ENCODE measurements at places on chromosomes 1 and 21.

GRCh38 chr1:207034998-207035397, 2.4 kb upstream of the C1orf116 start:
- DNase-seq: no peak

GRCh38 chr1:198272492-198272891, 115.7 kb downstream of the NEK7 start:
- DNase-seq: no peak

DNA sequence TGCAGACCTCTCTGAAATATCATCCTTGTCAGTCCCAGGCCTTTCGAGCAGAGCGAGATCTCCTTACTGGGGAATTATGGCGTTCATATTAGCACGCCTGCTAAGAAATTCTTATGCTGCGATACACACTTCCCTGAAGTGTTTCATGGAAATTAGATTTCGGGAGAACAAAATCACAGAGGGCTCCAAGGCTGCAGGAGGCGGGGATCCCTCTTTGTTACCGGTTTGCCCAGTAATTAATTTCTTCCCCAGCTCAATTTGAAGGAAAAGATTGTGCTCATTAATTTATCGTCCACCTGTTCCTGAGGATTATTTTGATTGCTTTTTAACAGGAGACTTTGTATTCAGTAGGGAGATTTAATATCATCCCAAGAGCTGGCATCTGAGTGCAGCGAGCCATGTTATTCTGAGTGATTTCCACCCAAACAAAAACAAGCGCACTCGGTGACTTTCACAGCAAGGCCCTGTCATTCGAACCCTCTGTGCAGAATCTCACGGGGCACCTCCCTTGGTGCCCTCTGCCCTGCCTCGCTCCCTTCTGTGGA, 202.3 kb upstream of the GALNT2 start:
- no peak for DNase-seq

DNA sequence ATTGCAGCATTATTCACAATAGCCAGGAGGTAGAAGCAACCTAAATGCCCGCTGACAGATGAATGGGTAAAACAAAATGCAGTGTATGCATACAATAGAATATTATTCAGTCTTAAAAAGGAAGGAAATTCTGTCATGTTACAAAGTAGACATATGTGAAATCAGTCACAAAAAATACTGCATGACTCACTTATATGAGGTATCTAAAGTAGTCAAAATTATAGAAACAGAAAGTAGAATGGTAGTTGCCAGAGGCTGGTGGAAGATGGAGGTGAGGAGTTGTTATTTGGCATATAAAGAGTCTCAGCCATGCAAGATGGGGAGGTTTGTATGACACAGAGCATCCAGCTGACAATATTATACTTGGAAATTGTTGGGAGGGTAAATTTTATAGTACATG, 43.0 kb upstream of the EGLN1 start:
- no peak for DNase-seq

- no peak for DNase-seq
These were observed 40.3 kb downstream of the IER5 start for GRCh38 chr1:181128592-181129497.

- DNase-seq: no peak
These were observed 76.4 kb upstream of the MARK1 start for GRCh38 chr1:220451532-220451931.

GRCh38 chr1:160238408-160238807, 23.9 kb downstream of the DCAF8 start:
- DNase-seq: no peak

GRCh38 chr1:83508485-83509151, 490.3 kb downstream of the TTLL7 start:
- DNase-seq: peak; percentile 16

- DNase-seq: no peak
These were observed 59.8 kb downstream of the COLGALT2 start for GRCh38 chr1:183977717-183978116.

GRCh38 chr1:150970808-150971582, 3.6 kb downstream of the CERS2 start:
- no peak for DNase-seq

GRCh38 chr21:16504766-16505165, 775.0 kb downstream of the USP25 start:
- no peak for DNase-seq

DNA sequence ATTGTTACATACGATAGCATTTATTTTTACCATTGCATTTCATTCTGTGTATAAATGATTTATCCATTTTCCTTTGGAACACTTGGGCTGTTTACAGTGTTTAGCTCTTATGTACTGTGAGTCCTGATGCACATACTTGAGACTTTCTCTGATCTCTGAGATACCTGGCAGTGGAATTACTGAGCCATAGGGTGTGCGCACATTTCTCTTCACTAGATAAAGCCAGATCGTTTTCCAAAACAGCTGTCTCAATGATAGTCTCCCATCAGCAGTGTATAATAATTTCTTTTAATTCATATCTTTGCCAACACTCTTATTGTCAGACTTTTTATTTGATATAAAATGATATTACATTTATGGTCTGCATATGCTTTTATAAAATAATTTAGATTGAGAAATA, 66.2 kb downstream of the VPS13D start:
- DNase-seq: no peak

GRCh38 chr21:44980562-44981489, 41.0 kb downstream of the SLX9 start:
- no peak for DNase-seq

DNA sequence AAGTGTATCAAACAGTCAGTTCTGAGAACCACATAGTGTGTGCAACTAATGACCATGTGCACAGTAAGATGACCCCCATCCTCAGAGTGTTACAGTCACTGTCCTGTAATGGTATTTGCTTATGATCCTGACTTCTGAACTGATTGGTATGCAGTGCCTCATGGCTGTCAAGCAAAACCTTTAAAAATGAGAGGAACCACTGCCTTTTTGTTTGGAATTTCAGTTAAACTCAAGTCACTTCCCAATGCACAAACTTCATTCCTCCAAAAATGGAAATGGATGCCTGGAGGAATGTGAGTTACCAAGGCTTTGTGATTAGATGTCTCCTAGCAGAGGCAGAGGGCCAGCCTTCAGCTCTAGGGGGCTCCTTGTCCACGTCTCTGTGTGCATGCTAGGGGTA, 10.5 kb downstream of the C1orf198 start:
- no peak for DNase-seq

GRCh38 chr1:162055062-162055461, 14.4 kb upstream of the NOS1AP start:
- no peak for DNase-seq

GRCh38 chr1:48246727-48247126, 24.2 kb downstream of the SLC5A9 start:
- no peak for DNase-seq

- peak; percentile 38 for DNase-seq
These were observed 15.6 kb upstream of the TTLL10 start for GRCh38 chr1:1157914-1158710.

- no peak for DNase-seq
These were observed 20.7 kb upstream of the STMN1 start for GRCh38 chr1:25926731-25927496.

DNA sequence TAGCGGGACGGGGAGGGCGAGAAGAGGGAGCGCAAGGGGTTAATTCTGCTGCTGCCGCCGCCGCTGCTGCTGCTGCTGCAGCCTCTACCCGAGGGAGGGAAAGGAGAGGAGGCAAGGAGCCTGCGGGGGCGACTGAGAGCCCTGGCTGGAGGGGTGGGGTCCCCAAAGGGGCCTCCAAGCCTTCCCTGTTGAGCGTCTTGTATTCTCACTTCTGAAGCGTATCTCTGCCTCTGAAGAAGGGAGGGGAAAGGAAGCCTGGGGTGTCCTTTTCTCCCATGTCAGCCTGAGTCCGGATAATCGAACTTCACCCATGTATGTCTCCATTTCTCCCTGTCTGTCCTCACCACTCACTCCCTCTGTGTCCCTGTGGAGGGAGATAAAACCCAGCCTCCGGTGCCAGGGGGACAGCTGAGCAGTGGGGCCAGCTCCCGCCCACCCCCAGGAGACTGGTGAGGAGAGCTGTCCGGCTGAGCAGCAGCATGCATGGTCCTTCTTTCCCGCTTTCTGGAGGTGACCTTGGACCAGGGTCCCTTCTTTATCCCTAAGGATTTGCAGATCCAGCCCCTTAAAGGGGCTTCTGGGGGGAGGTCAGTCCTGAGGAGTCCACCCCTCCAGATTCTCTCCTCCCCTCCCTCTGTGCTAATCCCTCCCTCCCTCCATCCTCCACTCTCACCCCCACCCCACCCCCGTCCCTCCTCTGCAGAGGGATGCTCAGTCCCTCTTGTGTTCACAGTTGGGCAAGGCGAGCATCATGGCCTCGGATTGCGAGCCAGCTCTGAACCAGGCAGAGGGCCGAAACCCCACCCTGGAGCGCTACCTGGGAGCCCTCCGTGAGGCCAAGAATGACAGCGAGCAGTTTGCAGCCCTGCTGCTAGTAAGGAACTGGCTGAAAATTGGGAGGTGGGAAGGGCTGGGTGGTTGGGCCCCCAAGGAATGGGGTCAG, 1.0 kb downstream of the NCDN start:
- peak; percentile 35 for DNase-seq

- no peak for DNase-seq
These were observed 1.8 kb upstream of the TTC34 start for GRCh38 chr1:2803086-2803930.

- DNase-seq: no peak
These were observed 45.1 kb downstream of the MAP3K7CL start for GRCh38 chr21:29175408-29176134.

- peak; percentile 50 for DNase-seq
These were observed 25.7 kb upstream of the ABCG1 start for GRCh38 chr21:42193131-42193671.

GRCh38 chr1:151612501-151613281, 841 bp downstream of the SNX27 start:
- DNase-seq: peak; percentile 21

GRCh38 chr1:27659497-27660299, 12.3 kb downstream of the IFI6 start:
- peak; percentile 89 for DNase-seq

DNA sequence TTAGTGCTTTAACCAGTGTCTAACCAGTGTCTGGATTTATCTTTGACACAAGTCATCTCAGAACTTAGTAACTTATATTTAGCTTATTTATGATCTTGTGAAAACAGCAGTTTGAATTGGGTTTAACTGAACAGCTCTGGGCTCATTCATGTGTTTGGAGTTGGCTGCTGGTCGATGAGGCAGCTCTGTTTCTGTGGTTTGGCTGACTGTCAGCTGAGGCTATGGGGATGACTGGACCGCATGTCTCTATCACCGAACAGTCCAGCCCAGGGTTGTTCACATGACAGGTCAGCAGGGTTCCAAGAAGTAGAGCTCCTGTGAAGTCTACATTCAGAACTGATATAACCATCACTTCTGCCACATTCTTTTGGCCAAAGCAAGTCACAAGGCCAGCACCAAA, 29.1 kb upstream of the C21orf91 start:
- no peak for DNase-seq
